AG09309 (cell line): ENCODE measurements at places on chromosomes 6 and 20.

GRCh38 chr6:118912646-118913045, 18.7 kb downstream of the ASF1A start:
- DNase-seq, result no peak

- no peak for DNase-seq
These were observed 466.2 kb downstream of the TFAP2A start for GRCh38 chr6:9948678-9949077.

- no peak for DNase-seq
These were observed 151.3 kb downstream of the GJA10 start for GRCh38 chr6:90045535-90045934.

GRCh38 chr6:148915810-148916209, 169.0 kb downstream of the UST start:
- no peak for DNase-seq

- no peak for DNase-seq
These were observed 19.4 kb upstream of the TRERF1 start for GRCh38 chr6:42471142-42471541.

DNA sequence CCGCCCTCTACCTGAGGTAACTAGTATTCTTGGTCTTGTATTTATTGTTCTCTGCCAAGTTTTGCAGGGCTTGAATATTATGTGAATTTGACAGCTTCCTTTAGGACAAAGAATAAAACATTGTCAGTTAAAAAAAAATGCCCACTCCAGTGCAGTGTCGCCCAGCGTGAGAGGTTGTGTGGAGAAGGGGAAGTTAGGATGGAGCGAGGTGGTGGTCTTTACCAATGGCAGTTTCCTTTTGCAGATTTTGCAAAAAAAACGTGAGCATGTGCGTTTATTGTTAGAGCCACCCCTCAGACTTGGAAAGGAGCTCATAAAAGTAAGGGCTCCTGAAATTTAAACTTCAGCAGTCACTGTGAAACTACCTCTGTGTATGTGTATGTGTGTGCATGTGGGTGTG, 28.3 kb downstream of the UST start:
- no peak for DNase-seq

GRCh38 chr6:131937226-131937625, 13.9 kb downstream of the CCN2 start:
- DNase-seq, result no peak

- DNase-seq, result no peak
These were observed 72.9 kb upstream of the SLC22A16 start for GRCh38 chr6:110549277-110549676.

- no peak for DNase-seq
These were observed 22.1 kb downstream of the BACH2 start for GRCh38 chr6:90274451-90275030.

- peak; percentile 81 for DNase-seq
These were observed 179.5 kb downstream of the BTBD9 start for GRCh38 chr6:38460186-38460585.

DNA sequence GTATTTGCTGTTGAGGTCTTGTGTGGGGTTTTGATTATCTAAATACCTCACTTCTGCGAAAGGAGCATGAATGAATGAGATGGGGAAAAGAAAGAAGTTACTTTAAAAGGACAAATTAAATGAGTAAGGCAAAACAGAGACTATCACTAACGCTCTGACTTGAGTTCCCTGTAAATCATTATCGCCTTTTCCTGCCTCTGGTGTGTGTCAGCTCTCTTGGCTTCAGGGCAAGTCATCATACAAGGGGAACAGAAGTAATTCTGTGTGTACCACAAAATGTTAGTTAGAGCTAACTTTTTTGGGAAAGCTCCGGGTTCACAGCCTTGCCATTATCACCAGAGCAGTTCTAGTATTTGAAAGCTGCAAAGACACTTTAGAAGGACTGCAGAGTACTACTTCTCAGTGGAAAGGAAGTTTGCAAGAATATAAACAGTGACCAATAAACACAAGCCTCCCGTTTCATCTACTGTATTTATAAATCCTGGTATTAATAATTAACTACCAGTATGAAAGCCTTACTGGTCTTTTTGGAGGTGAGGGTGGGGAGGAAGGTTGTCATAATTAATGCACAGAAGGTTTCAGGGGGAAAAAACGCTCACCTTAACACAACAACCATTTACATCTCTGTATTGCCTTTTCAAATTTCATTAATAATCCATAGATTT, 1.2 kb downstream of the DZANK1 start:
- no peak for DNase-seq

- no peak for DNase-seq
These were observed 23.9 kb downstream of the DEFB114 start for GRCh38 chr6:49939993-49940498.

DNA sequence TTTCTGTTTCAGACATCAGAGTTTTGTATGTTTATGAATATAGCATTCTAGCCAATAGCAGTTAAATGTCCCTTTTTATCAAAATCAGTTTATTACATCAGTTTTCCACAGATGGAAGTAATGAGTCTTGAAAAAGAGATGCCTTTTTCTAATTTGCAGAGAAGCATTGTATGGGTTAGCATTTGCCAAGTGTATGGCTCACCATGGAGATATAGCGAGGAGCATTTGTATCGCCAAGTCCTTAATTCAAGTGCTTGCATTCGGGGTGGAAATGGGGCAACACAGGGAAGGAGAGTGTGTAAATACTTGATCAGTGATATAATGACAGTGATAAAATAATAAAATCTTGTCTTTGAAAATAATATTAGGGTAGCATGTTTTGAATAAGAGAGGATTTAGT, 42.9 kb downstream of the TXLNB start:
- no peak for DNase-seq

GRCh38 chr6:3159805-3160781, 2.7 kb upstream of the TUBB2A start:
- DNase-seq, result no peak

- DNase-seq, result no peak
These were observed 86.0 kb downstream of the MYB start for GRCh38 chr6:135267085-135267484.

- DNase-seq, result no peak
These were observed 67.8 kb upstream of the NAA20 start for GRCh38 chr20:19949195-19949867.

DNA sequence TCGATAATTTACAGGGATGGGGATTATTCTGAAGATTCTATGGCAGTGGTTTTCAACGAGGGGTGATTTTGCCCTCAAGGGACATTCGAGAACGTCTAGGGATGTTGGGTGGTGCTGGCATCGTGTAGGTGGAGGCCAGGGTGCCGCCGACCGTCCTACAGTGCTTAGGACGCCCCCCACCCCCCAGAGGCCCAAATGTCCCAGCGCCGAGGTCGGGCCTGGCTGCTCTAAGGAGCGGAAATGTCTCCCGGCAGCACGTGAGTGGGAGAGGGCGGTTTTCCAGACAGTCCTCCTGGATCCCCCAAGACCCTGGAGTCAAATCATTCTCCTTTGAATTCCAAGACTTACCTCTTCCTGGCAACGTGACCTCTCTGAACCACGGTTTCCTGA, 101.9 kb downstream of the CDH4 start:
- DNase-seq, result no peak

- DNase-seq, result no peak
These were observed 4.1 kb downstream of the ZC3H12D start for GRCh38 chr6:149480502-149481280.

- no peak for DNase-seq
These were observed 91.3 kb upstream of the MPC1 start for GRCh38 chr6:166473886-166474571.

GRCh38 chr6:31958741-31959739, at the start of the genes NELFE and SKIC2:
Gene NELFE, minus strand, starts transcription at chr6:31958971. Its CDS starts 525 bp downstream, at chr6:31958446.
Gene SKIC2, plus strand, starts transcription at chr6:31959175. Its CDS starts 18 bp downstream, at chr6:31959193.
- peak; percentile 91 for DNase-seq

- no peak for DNase-seq
These were observed 34.3 kb downstream of the KCNQ2 start for GRCh38 chr20:63438121-63438520.

DNA sequence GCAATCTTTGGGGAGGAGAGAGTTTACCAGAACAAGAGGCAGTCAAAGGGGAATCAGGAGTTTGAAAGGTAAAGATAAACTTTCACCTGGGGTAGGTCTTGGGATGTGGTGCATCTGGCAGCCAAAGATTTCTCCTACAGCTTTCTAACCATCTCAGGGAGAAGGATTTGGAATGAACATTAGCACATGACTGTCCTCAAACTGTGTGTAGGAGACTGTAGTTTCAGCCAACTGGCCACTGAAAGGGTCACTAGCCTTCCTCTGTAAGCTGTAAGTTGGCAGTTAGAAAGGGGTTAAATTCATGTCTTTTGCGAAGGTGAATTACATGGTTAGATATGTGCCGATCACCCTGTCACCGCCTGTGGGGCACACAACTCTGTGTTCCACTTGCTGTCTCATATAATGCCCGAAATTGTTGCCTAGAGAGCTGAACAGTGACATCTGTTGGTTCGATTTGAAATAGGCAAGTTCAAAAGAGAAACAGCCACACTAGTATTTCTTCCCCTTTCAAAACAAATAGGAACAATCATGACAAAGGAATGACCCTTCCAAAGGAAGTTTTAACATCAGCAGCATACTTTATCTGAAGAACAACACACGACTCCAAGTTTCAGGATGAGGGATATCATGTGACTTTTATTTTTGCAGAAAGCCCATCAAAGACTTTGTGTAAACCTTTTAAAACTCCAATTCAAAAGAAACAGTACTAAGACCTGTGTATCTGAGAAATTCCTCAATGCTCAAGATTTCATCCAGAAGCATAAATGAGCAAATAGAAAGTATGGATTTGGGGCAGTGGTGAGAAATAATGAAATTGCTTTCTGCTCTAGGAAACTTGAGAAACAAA, 1.1 kb upstream of the OPN5 start:
- DNase-seq, result peak; percentile 28

DNA sequence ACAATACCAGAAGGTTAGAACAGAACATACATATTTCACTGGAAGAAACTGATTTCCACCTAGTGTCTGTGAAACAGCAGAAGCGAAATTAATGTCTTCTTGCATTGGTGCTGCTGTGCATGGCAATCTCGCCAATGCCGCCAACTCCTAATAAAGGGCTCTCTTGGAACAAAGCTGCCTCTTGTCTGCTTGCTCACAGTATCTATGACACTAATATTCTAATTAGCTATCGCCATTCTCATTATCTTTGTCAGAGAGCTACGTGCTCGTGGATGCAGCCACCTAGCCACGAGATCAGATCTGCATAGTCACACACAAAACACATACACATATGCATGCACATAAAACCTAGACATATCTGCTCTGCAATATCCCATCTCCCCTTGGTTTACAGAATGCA, 145.9 kb upstream of the OLIG3 start:
- DNase-seq, result no peak

GRCh38 chr6:70651326-70651905, 16.3 kb upstream of the SMAP1 start:
- DNase-seq, result no peak

DNA sequence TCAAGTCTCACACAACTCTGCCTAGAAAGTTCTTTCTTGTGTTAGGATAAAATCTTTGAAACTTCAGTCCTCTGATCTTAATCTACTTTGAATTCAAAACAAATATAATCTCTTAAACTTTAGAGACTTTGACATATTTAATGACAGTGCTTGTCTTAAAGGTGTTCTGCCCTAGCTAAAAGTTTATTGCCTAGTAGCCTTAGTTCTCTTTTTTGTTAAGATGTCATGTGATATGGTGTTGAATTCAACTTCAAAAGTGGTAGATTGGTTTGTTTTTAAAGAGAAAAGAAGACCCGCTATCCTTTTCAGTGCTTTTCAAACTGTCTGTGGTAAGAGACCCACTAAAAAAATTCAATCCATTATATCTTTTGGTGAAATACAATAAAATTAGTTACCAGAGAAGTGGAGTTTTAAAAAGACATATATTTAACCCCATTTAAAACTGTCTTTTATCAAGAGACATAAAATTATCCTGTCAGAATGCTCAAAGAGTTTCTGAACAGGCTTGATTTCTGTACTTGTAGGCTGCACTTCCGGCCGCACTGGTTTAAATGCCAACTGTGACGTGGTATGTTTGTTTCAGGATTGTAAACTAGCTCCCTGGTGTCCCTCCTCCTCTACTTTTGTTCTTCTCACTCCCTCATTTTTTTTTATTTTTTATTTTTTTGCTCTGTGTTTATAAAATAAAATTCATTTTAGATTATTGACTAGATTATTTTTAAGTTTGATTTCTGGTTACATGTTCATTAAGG, 76.5 kb downstream of the QKI start:
- DNase-seq, result no peak

DNA sequence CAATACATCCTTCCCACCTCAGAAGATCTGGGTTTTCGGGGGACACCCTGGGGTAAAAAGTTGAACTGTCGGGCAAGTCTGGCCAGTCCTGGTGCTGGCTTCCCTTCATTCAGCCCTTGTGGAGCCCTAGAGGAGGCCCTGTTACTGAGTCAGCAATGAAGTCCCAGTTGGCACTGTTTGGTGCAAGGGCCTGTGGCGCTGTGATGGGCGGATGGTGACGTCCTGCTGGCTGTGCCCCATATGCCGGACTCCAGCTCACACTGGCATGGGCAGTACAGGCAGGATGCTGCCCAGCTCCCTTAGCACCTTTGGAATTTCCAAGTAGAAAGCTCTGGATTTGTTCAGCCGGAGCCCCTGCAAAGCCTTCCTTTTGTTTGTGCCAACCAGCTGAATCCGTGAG, 186.2 kb upstream of the PMEPA1 start:
- DNase-seq, result no peak

GRCh38 chr6:167791091-167791779, 35.5 kb upstream of the AFDN start:
- no peak for DNase-seq

- DNase-seq, result no peak
These were observed 59.5 kb downstream of the NDUFAF5 start for GRCh38 chr20:13844296-13844695.

DNA sequence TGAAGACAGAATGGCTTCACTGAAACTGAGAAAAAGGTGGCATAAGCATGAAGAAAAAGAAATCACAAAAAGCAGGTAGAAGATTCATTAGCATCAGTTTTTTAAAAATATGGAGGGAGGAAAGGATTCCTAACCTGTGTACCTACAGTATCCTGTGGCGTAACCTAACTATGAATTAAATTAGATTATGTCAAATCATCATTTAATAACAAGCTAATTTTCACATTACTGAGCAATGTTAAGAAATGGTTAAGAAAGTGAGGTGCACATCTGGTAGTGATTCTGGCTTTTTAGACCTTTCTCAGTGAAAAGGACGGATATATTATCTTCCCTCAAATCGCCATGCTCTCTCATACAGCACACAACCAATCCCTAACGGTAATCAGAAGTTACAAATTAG, 12.5 kb downstream of the CD164 start:
- no peak for DNase-seq

DNA sequence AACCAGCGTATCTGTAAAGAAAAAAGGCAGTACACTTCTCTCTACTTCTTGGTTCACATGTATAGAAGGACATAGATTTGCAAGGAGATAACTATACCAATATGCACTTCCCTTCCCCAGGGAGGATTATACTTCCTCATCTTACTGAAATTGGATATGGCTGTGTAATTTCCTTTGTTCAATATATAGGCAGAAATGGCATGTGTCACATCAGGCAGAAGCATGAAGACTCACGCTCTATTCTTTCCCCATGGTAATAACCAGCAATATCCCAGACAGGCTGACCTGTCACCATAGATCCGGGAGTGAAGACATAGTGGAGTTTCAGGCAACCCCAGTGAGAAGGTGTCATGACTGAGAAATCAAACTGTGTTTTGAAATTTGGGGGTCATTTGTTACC, 518.3 kb downstream of the KIF16B start:
- no peak for DNase-seq
